ENCODE measurements at places on chromosomes 1 and 21.
A peak's percentile ranks its signal among the peaks of the same experiment; 100 is the strongest.

DNA sequence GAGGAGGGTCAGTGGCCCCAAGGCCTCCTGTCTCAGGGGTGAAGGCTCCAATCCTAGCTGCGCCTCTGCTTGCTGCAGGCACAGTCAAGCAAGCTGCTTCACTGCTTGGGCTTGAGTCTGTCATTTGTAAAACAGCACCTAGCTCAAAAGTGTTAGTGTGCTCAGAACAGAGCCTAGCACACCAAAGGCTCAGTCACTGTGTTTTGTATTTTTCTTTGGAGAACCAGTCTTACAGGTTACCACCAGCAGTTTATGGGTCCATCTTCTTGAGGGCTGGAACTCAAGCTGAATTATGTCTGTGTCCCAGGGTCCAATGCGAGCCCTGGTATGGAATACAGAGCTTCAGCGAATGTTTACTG is 113.6 kb downstream of the DMRTB1 start:
- no peak for DNase-seq

GRCh38 chr1:38891753-38892152 is 10.4 kb upstream of the GJA9 start:
- DNase-seq, result no peak

- no peak for DNase-seq
These were observed 3.2 kb upstream of the SRM start for GRCh38 chr1:11062965-11063401.

DNA sequence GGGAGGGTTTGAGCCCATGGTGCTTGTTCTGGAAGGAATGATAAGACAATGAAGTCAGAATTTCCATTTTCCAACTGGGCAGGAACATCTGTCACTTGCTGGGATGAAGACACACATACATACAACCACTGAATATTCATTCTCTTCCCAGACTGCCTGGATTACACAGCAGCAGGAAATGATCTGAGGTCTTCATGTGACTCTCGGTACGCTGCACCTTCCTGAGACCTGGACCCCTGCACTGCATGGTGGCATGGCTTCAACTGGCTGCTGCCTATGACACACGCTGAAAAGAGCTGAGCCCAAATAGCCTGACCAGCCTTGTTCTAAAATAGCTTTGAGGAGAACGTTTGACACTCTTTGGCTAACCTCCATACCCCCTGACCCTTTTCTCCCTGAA is 150.6 kb downstream of the GABPA start:
- no peak for DNase-seq

DNA sequence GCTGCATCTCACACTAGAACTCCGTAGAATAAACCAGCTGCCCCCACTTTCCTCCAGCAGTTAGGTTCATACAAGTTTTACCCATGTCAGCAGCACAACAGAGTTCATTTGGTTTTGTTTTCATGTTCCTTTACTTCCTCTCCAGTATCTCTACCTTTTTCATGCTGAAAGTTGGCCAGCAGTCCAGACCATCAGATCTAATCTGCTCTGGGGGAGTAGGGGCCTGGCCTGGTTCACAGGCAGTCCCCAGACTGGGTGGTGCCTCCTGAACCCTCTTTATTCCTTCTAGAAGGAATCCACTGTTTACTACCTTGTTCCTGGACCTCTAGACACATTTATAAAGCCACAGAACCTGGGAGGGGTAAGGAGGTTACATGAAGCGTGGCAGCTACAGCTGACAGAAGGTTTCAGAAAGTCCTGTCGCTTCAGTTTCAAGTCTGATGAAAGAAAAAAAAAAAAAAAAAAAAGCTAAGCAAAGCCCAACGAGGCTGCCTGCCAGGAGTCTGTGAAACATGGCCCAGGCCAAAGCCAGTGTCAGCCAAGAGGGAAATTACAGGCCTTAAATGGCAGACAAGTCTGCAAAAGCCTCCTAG is 184.6 kb upstream of the JUN start:
- DNase-seq, result peak; percentile 56

DNA sequence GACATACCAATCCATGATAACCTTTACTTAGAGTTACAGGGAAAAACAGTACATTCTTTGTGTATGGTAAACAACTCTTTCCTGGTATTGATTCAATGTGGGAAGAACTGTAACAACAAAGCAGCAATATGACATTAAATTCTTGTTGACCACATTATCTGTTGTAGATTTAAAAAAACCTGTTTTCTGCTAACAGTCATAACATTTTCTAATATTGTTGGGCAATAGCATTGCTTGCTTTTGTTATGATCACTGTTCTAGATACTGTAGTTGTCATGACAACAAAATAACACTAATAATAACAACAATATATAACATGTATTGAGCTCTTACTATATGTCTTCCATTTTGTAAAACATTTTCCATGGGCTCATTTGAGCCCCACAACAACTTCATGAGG is 54.2 kb downstream of the PDE4B start:
- no peak for DNase-seq

GRCh38 chr1:27307874-27308598 is 13.9 kb upstream of the TMEM222 start:
- DNase-seq, result no peak

GRCh38 chr1:235628316-235629005 is 21.1 kb downstream of the GNG4 start:
- no peak for DNase-seq

GRCh38 chr1:204222006-204222763 is 8.4 kb upstream of the GOLT1A start:
- no peak for DNase-seq

- no peak for DNase-seq
These were observed 45.7 kb upstream of the DISC1 start for GRCh38 chr1:231580874-231581273.

DNA sequence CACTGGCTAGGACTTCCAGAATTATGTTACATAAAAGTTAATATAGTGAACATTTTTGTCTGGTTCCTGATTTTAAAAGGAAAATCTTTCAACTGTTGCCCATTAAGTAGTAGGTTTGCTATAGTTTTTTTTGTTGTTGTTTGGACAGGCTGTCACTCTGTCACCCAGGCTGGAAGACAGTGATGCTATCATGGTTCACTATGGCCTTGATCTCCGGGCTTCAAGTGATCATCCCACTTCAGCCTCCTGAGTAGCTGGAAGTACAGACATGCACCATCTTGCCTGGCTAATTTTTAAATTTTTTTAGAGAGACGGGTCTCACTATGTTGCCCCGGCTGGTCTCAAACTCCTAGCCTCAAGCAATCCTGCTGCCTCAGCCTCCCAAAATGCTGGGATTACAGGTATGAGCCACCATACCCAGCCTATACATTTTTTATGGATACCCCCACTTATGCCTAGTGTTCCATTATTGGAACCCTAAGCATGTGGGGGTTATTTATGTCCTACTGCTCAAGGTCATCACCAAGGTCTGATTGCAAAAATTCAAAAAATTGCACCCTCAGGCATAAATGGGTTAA is 6.5 kb downstream of the CTXND2 start:
- DNase-seq, result no peak

- DNase-seq, result no peak
These were observed 8.0 kb upstream of the RNPC3 start for GRCh38 chr1:103517380-103518047.

GRCh38 chr1:4657960-4658541 is 3.6 kb downstream of the AJAP1 start:
- no peak for DNase-seq

DNA sequence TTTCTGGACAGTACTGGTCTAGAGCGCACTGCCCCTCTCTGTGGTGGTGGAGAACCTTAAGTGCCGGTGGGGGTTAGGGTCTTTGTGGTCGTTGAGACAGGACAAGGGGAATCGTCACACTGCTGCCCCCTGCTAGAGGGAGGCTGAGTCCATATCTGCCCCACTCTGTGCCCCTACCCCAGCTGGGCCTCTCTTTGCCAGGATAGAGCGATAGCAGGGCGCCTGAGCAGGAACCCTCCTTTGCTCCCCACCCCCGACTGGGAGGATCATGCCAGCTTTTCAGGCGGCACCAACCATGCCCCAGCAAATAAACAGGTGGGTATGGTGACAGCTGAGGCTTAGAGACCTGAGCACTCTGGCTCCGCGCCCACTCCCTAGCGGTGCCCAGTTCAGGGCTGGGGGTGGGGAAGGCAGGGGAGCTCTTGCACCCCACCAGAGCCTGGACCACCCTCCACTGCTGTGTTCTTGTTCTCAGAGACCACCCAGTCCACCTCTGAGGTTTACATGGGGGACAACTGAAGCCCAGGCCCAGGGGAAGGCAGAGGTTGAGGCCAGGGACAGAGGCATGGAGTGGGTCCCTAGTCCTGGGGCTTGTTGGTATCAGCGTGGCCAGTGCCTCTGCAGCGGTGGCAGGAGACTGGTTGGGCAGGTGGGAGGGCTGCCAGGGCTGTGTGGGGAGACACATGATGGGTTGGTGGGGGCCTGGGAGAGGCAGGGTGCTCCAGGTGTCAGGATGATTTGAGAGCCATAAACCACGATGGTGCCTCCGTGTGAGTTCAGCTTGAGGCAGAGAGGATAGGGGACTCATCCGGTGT is 1.6 kb downstream of the PADI2 start:
- DNase-seq, result no peak

GRCh38 chr1:59903141-59903754 is 23.3 kb downstream of the CYP2J2 start:
- DNase-seq, result peak; percentile 18

DNA sequence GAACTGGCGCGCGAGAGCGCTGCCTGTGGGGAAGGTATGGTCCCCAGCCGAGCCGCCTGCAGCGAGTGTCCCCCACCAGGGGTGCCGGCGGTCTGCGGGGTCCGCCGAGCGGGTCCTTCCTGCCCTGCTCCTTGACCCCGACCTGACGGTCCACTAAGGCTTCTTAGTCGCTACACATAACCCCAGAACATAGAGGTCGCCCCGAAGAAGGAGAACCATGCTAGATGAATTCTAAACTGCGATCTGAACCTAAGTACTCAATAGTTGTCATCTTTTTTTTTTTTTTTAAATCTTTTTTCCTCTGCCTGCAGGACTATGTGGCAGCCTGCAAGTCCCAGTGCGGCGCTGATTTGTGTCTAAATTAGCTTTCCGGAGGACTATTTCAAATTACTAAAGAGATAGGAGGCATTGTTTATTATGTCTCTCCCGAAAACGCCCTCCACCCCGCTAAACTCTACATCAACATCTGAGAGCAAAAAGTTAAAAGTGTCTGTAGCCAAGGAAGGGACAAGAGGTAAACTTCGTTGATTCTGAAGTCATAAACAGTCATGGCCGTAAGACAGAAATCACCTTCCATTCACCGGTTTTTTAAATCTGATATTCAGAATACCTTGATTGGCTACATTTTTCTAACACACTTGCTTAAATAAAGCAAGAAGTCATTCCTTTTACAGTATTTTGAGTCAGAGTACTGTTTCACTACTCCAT is 476 bp downstream of the AXDND1 start:
- DNase-seq, result no peak

DNA sequence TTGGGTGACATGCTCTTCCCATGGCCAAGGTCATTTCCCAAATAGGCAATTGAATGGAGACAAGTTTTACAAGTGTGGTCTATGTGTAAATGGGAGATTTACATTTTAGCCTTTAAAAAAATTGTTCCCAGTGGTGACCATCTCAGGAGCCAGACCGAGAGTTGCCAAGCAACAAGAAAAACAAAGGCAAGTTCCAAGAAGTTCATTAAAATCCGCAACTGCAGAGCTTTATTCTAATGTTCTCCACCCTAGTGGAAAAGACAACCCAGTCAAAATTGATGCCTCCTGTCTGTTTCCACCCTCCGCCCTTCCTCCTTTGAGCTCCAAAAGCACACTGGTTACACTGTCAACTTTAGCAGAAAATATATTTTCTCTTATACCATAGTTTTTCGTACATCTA is 33.2 kb upstream of the CD55 start:
- DNase-seq, result no peak

DNA sequence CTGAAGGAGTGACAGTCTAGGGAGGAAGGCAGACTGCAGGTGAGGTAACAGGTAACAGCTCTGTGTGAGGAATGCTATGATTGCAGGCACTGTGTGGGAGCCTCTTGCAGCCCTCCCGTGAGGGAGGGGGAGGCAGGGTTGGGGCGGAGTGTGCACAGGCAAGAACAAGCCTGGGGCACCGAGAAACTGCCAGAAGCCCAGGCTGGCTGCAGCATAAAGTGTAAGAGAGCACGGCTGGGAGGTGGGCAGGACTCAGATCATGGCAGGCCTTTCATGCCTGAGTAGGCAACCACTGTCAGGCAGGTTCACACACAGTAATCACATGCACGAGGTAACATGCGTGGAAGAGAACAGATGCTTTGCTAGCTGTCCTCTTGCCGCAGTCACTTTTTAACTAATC is 11.3 kb upstream of the RHEX start:
- DNase-seq, result peak; percentile 17

DNA sequence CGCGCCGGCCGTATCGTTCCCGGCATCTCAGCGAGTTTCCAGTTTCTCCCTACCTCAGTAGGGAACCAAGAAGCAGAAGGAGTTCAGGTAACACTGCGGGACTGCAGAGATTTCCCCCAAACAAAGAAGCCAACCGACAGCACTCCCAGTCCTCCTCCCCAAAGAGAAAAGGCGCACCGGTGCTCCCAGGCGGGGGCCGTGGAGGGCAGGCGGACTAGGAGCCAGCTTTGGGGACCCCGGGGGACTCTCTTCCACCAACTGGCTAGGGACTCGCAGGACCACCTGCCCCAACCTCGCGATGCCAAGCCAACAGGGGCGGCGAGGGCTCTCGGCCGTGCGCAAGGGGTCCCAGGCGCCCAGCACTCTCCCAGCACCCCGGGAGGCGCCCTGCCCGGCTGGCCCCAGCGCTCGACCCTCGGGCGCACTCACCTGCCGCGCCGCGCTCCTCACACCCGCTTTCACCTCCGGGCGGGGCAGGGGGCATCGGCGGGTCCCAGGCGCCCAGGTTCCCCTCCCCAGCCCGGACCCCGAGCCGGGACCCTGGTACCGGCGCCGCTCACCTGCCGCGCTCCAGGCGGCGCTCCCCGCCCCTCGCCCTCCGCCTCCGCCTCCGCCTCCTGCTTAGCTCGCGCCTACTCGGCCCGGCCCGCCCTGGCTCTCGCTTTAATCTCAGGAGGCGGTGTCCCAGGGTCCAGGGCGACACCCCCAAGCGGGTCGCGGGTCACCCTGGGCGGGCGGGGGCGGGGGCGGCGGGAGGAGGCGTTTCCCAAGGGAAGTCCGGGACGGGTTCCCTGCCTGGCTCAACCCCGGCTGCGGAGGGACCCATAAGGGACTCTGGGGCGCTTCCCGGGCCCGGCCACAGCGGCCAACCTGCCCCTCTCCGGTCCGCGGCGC is at the start of gene TMPRSS2:
TMPRSS2 (minus strand) TSS at position 638 of the 894 bp plus-strand sequence. CDS start 10,025 bp downstream, outside the sequence.
- no peak for DNase-seq

DNA sequence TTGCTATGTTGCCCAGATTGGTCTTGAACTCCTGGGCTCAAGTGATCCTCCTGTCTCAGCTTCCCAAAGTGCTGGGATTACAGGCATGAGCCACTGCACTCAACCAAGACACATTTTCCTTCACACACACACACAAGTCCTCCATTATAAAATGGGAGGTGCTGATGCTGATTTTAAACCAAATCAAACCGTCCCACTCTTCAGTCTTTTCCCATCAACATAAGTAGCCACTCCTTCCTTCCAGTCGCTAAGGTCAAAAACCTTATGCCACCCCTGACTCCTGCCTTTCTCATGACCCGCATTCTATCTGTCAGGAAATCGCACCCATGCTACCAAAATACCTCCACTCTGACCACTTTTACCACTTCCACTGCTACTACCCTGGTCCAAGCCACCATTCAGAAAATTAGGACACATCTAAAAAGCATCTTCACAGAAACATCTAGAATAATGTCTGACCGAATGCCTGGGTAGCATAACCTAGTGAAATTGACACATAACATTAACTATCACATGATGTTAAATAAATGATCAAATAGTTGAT is 28.0 kb upstream of the IFNGR2 start:
- DNase-seq, result no peak

GRCh38 chr1:184296466-184297243 is 90.2 kb upstream of the C1orf21 start:
- DNase-seq, result peak; percentile 73
